ENCODE measurements at places on chromosomes 7 and 10. TPM values are rescaled to one million over a fixed set of nuclear protein-coding genes. Genes with fewer than 3 reads are reported as not detected.

GRCh38 chr7:121966935-121967332, 94.0 kb downstream of the PTPRZ1 start:
- H3K4me3 ChIP-seq: no peak overlapping the region
- DNase-seq: no peak
- H3K27ac ChIP-seq: no peak overlapping the region
- H3K4me1 ChIP-seq: no peaks in the 10 kb centered on the region

DNA sequence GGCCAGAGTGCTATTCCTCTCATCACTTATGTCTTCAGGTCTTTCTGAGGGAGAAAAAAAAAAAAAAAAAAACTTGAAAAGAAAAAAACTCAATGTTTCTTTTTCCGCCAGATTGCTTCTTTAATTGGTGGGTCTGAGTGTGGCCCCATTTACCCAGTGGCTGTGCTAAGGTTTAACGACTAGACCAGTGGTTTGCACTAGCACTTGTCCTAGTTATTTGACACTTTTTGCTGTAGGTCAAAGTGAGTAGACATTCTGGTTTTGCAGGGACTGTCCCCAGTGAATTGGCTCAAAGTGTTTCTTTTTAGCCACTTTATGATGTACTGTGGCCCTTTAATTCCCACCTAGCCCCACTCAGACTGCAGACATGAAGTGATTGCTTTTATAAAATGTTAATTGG, 273.3 kb downstream of the PTEN start:
- H3K4me1 ChIP-seq: no peaks in the 10 kb centered on the region
- no peaks in the 10 kb centered on the region for H3K27me3 ChIP-seq
- no peak overlapping the region for H3K4me3 ChIP-seq
- no peak for DNase-seq

- no peak overlapping the region for H3K4me3 ChIP-seq
- no peak overlapping the region for H3K27ac ChIP-seq
- H3K4me1 ChIP-seq: no peaks in the 10 kb centered on the region
- H3K27me3 ChIP-seq: no peaks in the 10 kb centered on the region
- H3K36me3 ChIP-seq: no peaks in the 10 kb centered on the region
Observed at GRCh38 chr7:96685755-96686154, 23.9 kb downstream of the SEM1 start.

DNA sequence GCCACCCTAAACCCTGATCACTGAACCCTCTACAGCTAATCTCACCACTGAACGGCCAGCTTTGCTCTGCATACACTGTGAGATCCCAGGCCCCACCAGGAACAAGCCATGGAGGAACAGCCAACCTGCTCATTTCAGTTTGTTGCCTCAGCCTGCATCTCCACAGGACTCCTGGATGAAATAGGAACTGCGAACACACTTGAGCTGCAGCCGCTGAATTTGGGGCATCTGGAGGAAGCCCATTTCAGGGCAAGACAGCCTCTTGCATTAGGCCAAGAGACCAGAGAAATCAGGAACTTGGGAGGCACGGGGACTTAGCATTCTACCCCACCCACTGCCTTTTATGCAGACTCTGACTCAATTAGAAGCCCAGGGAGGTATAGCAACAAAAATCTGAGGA, 14.5 kb upstream of the EGR2 start:
- H3K36me3 ChIP-seq: no peaks in the 10 kb centered on the region
- no peak overlapping the region for H3K27ac ChIP-seq
- DNase-seq: no peak
- H3K4me1 ChIP-seq: no peaks in the 10 kb centered on the region
- peaks cover 5% of the 10 kb centered on the region for H3K27me3 ChIP-seq
- no peak overlapping the region for H3K4me3 ChIP-seq

DNA sequence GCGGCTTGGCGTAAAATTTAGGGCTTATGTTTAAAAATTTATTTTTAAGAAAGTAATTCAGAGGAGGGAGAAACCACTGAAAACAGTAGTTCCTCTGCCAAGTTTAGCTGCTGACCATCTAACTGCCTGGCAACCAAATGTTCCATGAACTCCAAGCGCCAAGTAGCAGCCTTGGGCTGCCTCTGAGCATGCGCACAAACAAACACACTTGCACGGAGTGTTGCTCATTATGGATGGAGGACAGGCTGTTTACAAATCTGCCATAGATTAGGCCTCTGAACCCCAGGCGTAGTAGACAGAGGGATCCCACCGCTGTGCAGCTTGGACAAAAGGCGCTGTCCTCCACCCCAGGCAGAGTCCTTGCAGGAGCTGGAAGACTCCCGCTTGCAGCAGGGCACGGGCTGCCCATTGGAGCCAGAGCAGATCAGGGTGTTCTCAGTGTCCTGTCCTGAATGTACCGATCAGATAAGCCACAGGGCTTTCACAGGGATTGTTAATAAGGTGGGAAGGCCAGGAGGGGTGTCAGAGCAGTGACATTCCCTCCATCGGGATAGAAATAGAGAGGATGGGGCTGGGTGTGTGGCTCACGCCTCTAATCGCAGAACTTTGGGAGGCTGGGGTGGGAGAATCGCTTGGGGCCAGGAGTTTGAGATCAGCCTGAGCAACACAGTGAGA, 47.7 kb upstream of the LYZL1 start:
- H3K4me1 ChIP-seq: no peaks in the 10 kb centered on the region
- no peak overlapping the region for H3K27ac ChIP-seq

DNA sequence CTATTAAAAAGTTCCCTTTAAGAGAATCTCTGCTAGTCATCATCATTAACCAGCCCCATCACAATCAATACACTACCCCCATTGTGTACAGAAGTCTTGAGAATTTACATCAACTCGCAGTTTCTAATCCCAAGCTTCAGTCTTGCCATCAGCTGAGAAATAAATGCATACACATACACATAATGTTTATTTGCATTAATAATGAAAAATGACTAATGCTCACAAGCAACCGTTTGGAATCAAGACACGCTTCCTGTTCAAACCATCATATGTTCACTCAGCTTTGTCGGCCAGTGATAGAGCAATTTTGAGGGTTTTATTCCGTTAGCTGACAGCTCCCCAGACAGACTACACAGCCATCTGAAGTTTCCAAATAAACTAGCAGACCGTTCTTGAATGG, 287.1 kb downstream of the SFMBT2 start:
- H3K27me3 ChIP-seq: no peaks in the 10 kb centered on the region
- H3K27ac ChIP-seq: no peak overlapping the region
- no peak overlapping the region for H3K4me3 ChIP-seq
- no peaks in the 10 kb centered on the region for H3K4me1 ChIP-seq
- no peak for DNase-seq
- H3K36me3 ChIP-seq: no peaks in the 10 kb centered on the region

DNA sequence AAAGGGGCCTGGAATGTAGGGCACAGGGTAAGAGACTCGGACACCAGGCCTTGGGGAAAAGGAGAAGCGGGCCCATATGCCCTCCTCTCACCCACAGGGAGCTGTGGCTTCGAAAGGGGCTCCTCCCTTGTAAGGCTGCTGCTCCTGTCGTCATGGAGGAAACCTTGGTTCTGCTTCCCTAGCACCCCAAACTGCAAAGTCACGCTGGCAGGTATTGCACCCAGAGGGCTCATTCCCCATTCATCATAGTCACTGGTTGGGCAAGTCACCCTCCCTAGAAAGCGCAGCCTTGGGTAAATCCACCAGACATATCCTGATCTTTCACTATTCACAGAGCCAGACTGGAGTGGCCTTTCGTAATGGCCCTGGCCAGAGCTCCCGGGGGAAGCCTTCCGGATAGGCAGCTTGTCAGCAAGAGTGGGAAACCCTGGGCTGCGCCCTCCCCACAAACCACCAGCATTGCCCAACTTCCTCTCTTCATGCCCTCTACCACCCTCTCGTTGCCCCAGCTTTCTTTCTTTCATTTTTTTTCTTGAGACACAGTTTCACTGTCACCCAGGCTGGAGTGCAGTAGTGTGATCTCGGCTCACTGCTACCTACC, 121.0 kb downstream of the HIP1 start:
- H3K36me3 ChIP-seq: no peaks in the 10 kb centered on the region
- DNase-seq: no peak
- no peaks in the 10 kb centered on the region for H3K4me1 ChIP-seq
- no peak overlapping the region for H3K4me3 ChIP-seq
- H3K27ac ChIP-seq: no peak overlapping the region

DNA sequence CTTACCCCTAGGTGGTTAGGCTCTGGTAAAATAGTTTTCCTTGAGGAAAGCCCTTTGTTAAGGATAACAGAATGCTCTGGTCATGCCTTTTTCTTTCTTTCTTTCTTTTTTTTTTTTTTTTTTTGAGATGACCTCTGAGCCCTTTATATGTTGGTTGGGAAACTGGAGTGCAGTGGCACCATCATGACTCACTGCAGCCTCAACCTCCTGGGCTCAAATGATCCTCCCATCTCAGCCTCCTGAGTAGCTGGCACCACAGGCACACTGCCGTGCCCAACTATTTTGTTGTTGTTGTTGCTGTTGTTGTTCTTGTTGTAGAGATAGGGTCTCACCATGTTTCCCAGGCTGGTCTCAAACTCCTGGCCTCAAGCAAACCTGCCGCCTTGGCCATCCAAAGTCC, 27.4 kb downstream of the NACAD start:
- H3K4me1 ChIP-seq: no peaks in the 10 kb centered on the region
- no peaks in the 10 kb centered on the region for H3K27me3 ChIP-seq
- no peak overlapping the region for H3K4me3 ChIP-seq
- no peak overlapping the region for H3K27ac ChIP-seq
- DNase-seq: no peak

DNA sequence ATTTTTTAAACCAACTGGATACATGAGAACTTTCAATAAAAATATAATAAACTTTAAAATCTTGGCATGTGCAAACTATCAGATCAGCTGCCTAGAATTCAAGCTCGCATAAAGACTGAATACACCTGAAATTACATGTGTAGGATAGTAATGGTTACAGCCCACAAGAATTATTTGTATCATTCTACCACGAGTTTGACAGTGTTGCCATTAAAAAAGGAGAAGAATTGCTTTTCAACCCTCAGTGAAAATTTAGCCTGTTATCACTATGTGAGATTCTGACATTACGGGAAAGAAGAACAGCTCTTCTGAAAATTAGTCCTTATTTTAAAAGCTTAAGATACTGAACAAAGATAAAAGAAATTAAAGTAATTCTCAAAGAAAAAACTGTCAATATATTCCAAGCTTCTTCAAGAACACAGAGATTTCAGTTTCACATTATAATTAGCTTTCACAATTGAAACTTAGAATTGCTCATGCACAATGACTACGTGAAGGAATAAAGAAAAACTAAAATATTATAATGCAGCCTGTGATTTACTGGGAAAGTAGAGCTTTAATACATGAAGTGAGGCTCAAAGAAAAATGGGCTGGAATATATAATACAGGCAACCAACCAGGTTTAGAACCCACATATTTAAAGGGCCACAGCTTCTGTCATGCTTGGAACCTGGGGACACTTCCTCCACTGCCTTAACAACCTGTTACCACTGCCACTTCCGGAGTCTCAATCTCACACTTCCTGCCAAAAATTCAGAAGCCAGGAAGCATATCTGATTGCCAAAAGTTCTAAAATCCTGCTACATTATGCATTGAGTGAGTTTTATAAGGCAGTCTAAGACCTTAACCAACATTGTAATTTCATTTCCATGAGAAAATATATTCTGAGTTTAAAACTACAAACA, 23.2 kb downstream of the TPK1 start:
- H3K27ac ChIP-seq: no peak overlapping the region
- no peaks in the 10 kb centered on the region for H3K36me3 ChIP-seq
- no peaks in the 10 kb centered on the region for H3K27me3 ChIP-seq
- H3K4me3 ChIP-seq: no peak overlapping the region

DNA sequence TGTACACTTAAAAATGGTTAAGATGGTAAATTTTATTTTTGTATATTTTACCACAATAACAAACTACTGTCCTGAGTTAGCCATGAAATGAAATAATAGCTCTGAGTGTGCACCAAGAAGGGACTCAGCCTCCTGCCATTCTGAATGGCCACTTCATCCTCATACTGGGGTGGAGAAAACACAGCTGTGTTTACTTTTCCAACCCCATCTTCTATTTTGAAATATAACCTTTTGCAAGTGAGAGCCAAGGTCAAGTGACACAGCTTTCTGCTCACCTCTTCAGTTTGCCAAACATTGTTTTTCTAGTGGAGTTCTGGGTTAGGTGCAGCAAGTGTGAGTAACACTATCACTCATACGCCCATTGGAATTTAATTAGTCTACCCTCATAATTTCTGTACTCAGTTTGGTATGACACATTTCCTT, 107.4 kb upstream of the GLCCI1 start:
- DNase-seq: peak; percentile 96
- no peak overlapping the region for H3K27ac ChIP-seq
- no peaks in the 10 kb centered on the region for H3K27me3 ChIP-seq
- no peak overlapping the region for H3K4me3 ChIP-seq
- no peaks in the 10 kb centered on the region for H3K36me3 ChIP-seq

DNA sequence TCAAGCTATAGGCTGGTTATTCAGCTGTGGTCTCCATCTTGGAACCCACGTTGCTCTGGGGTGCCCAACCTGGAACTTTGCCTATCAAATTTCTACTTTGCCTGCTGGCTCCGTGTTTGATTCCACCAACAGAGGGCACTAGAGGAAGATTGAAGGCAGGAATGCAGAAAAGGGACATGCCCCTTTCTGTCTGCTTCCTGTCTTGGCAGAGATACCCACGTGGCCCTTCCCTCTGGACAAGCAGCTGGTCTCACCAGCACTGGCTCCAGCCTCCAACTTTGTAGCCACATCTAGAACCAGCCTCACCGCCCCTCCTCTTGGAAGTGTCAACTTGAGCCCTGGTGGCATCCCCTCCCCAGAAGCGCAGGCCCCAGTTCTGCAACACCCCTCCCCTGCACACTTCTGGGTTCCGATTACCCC, 52.1 kb upstream of the ZNF438 start:
- H3K27ac ChIP-seq: no peak overlapping the region
- H3K4me1 ChIP-seq: no peaks in the 10 kb centered on the region
- DNase-seq: peak; percentile 43
- H3K36me3 ChIP-seq: no peaks in the 10 kb centered on the region

GRCh38 chr7:81956520-81956919, 186.7 kb upstream of the HGF start:
- no peaks in the 10 kb centered on the region for H3K36me3 ChIP-seq
- H3K4me1 ChIP-seq: no peaks in the 10 kb centered on the region
- peak; percentile 52 for DNase-seq

DNA sequence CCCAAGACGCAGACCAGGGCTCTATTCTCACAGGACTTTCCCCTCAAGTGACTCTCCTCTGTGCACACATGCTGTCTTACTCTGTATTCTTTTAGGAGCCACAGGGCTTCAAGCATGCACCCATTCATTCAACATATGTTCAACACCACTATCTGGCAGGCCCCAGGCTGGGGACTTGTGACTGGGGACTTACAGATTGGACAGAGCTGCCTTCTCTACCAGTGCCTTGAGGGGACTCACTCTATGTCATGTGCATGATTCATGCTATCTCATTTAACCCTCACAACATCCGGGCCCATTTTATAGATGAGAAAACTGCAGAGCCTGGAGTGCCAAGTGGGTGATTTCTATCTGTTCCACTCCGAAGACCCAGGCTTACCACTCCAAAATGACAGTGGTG, 34.3 kb downstream of the MYL10 start:
- no peak overlapping the region for H3K4me3 ChIP-seq
- no peaks in the 10 kb centered on the region for H3K4me1 ChIP-seq
- H3K27ac ChIP-seq: no peak overlapping the region
- peaks cover 5% of the 10 kb centered on the region for H3K27me3 ChIP-seq

- H3K36me3 ChIP-seq: no peaks in the 10 kb centered on the region
- H3K27ac ChIP-seq: no peak overlapping the region
- no peak overlapping the region for H3K4me3 ChIP-seq
- H3K27me3 ChIP-seq: no peaks in the 10 kb centered on the region
- no peaks in the 10 kb centered on the region for H3K4me1 ChIP-seq
Observed at GRCh38 chr10:13909516-13910258, 322.9 kb downstream of the PRPF18 start.

Gene ADARB2
- total RNA-seq: not detected

Gene CD36
- 0.58 TPM for total RNA-seq

Gene TSPAN33
- not detected for total RNA-seq

Gene ITGB8
- 6.5 TPM for total RNA-seq

Gene BUD31
- total RNA-seq: 122 TPM

Gene GPR26
- total RNA-seq: not detected

Gene ZNF783
- total RNA-seq: 9.8 TPM

Gene CCL26
- total RNA-seq: not detected

Gene TLX1
- total RNA-seq: not detected

Data from endothelial cell of umbilical vein (primary cell).